NCI-H510A treated with DMSO at 0.1 percent for 48 hours (cell line): ENCODE measurements at places on chromosomes 5 and 9.

DNA sequence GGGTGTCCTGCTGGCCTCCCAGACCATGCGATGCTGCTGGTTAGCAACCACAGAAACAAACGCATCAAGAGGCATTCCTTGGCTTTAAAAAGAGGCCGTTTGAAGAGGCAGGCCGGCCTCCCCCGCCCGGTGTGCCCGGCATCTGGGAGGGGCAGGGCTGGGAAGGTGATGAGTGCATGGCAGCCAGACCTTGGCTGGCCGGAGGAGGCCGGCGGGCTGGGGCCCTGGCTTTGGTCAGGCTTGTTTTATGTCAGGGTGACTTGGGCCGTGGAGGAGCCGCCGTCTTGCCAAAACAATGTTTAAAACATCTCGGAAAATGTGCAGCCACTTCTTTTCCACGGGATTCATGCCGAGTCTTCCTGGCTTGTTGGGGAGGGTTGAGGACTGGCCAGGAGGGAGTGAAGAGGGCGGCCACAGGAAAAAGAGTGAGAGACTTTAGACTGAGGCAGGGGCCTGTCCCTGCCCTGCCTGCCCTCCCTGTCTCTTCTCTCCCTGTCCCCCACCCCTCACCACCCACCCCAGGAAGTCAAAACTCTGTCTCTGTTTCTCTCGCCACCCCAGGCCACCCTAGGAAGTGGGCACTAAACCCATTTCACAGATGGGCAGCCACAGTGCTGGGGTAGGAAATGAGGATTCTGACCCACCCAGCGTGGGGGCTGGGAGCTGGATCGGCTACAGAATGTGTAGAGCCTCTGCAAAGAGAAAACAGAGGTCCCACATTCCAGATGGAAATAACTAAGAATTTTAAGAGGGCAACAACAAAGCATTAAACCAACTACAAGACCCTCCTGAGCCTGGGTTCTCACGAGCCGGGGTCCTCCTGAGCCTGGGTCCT lies 143.0 kb downstream of the RXRA start:
- DNase-seq: no peak

DNA sequence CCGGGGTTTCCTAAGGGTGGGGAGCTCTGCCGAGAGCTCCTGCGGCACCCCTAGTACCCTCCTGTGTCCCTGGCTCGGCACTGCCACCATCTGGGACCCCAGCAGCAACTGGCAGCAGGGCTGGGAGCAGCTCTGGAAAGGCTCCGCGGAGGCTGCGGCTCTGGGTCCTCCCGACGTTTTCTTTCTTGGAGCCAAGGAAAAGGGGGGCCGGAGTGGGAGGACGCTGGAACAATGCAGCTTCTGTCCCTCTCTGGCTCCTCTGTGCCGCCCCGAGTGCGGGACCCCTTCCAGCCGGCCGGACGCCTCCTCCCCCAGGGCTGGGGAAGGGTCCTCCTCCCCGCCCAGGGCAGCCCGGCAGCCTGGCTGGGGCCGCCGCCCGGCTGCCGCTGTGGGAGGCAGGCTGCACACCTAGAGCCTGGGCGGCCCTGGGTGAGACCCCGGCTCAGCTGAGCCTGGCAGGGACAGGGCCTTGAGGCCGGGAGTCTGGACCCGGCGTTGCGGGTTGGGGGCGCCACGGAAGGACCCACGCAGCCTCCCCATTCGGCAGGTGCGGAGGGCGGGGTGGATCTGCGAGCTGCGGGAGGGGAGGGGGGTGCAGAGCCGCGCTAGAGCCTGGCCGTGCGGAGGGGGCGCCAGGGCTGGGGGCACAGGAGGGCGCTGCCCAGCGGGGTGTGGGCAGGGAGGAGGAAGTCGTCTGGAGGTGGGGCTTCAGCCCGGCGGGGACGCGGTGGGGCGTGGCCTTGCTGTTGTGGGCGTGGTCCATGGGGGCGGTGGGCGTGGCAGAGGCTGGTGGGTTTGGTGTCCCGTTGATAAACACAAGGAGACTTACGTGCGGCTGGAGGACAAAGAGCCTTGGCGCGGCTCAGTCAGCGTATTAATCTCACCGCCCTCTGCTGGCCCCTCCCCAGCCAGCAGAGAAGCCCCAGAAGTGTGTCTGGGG lies 15.1 kb downstream of the GPSM1 start:
- DNase-seq: no peak

- DNase-seq: no peak
Observed at GRCh38 chr5:21918451-21918850, 934.7 kb downstream of the CDH12 start.

GRCh38 chr5:131156957-131157356 lies 8.1 kb downstream of the HINT1 start:
- no peak for DNase-seq

GRCh38 chr9:90477535-90477934 lies 165.1 kb downstream of the DIRAS2 start:
- no peak for DNase-seq

GRCh38 chr5:91033370-91033769 lies 349.7 kb downstream of the ARRDC3 start:
- no peak for DNase-seq

DNA sequence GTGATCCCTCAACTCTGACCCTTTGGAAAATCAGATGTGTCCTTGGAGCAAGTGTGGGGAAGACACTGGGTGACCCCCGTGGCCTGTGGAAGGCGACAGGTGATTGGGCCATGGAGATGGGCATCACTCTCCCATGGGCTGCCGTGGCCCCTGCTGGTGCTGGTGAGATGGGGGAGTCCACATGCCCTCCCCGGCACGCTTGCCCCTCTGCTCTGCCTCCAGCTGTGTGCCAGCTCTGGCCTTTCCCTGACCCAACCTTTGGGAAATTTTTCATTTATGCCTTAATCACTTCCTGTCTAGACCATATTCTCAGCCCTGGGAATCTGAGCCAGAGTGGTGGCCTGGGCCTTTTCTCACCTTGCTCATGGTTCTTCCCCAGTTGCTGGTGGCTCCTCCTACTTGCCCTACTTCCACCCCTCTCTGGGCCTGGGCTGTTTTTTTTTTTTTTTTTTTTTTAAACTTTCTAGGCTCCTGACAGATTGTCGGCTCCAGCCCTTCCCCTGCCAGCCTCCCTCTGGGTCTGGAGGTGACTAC lies 56.6 kb downstream of the RGS3 start:
- no peak for DNase-seq

GRCh38 chr5:171094356-171094755 lies 214.7 kb upstream of the TLX3 start:
- DNase-seq: no peak

- DNase-seq: no peak
Observed at GRCh38 chr5:175104677-175105076, 339.3 kb downstream of the DRD1 start.

DNA sequence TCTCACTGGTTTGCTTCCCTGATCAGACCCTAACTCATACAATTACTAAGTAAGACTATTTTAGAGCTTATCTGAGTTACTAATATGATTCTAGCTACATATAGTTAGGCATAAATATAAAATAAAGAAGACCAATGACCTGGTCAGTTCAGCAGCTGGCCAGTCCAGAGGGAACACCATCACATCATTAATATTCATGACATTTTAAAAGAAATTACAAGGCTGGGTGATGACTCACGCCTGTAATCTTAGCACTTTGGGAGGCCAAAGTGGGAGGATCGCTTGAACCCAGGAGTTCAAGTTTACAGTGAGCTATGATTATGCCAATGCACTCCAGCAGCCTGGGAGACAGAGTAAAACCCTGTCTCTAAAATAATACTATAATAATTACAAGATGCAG lies 37.0 kb upstream of the CDC42SE2 start:
- DNase-seq: no peak

DNA sequence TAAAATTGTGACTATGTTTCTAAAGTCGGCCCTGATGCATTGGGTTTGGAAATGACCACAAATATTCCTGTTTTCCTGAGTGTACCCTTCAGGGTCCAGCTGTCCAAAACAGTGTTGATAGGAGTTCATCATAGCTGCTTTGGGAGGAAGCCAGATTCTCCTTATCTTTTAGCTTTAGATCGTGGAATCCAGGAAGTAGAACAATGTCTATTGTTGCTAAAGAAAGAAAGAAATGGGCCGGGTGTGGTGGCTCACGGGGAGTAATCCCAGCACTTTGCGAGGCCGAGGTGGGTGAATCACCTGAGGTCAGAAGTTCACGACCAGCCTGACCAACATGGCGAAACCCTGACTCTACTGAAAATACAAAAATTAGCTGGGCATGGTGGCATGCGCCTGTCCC lies 9.5 kb downstream of the CAVIN4 start:
- DNase-seq: no peak

GRCh38 chr5:35229076-35230037 lies 930 bp downstream of the PRLR start:
- no peak for DNase-seq

DNA sequence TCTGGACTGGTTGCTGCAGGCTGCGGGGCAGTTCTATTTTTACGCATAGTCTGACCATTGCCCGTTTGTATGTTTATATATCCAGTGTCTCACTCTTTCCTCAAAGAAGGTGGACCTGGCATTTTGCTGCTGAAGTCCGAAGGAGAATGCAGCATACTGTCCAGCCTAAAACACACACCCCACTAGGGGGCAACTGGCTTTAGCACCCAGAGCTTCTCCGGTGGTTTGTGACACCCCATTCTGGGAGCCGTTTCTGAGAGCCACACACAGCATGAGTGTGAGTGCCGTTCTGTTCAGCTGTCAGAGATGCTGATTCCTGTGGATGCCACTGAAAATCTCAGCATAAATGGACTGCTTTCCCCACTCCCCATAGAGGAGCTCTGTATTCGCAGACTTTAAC lies 290.5 kb upstream of the TAS2R1 start:
- no peak for DNase-seq

- no peak for DNase-seq
Observed at GRCh38 chr9:92974161-92974661, 26.9 kb downstream of the FGD3 start.

GRCh38 chr5:109689740-109690241 lies at the start of gene MAN2A1:
Gene MAN2A1, plus strand, starts transcription at chr5:109689927. Its CDS starts 491 bp downstream, at chr5:109690418.
- peak; percentile 47 for DNase-seq

GRCh38 chr9:26159575-26160392 lies 481.5 kb upstream of the TUSC1 start:
- DNase-seq: no peak

GRCh38 chr9:80131627-80132026 lies 559.9 kb downstream of the TLE4 start:
- no peak for DNase-seq

DNA sequence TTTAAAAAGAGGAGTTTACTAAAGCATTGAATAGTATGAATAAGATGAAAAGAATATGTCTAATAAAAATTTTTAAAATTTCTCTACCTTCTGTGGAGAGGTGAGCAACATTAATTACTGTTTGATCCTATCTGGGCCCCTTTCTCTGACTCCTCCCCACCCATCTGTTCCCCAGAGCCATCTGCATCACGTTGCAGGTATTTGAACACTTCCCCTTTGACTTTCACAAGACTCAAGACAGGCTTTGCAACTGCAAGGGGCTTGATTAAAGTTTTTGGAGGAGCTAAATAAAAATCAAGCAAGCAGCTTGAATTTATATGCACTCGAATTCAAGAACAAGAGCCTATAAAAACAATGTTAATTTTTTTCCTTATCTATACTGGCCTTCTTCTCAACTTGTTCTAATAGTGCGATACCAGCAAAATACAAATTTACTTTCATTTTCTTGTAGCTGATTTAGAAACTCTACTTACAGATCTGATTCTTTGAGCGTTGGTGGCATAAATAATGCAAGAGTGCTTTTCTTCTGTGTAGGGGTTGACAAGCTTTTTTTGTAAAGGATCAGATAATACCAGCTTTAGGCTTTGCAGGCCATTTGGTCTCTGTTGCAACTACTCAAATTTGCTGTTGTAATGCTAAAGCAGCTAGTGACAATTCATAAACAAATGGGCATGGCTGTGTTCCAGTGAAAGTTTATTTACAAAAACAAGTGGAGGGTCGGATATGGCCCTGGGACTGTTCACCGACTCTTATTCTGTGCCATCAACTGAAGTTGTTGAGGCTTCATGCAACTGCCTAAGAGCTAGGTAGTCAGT lies 21.2 kb downstream of the TXNDC8 start:
- DNase-seq: no peak

DNA sequence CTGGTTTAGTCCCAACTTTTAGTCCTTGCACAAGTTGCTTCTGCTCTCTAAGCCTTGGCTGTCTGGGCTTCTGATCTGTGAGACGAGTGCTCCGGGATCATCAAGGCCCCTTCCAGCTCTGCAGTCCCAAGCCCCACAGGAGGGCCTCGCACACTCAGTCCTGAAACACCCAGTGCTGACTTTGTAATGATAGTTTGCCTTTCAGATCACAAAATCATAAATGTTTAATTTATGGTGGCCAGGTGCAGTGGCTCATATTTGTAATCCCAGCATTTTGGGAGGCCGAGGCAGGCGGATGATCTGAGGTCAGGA lies 95.9 kb upstream of the SLC25A48 start:
- no peak for DNase-seq

- DNase-seq: no peak
Observed at GRCh38 chr9:14216612-14217194, 97.2 kb downstream of the NFIB start.

GRCh38 chr5:59142138-59142537 lies 559.3 kb downstream of the RAB3C start:
- no peak for DNase-seq

GRCh38 chr5:61019642-61020041 lies 74.6 kb downstream of the NDUFAF2 start:
- DNase-seq: no peak

DNA sequence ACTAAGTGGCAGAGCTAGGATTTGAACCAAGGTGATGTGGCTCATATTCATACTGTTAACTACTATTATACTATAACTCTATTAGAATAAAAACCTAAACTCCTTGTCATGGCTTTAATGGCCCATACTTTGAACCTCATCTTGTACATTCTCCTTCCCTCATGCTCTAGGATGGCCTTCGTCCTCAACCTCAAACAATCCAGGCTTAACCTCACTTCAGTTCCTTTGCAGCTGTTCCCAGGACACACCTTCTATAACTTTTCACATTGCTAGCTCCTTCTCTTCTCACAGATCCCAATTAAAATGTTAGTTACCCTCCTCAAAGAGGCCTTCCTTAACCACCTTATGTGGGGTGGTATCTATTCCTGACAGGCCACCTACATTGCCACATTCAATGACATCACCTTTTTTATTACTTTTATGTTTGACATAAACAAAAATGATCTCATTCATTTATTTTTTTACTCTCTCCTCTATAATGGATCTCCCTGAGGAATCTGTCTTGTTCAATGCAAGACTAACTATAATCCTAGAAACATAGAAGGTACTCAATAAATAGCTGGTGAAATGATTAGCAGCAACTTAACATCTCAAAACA lies 53.7 kb downstream of the CEP120 start:
- no peak for DNase-seq

GRCh38 chr9:121206516-121207370 lies 5.1 kb upstream of the RAB14 start:
- DNase-seq: no peak

DNA sequence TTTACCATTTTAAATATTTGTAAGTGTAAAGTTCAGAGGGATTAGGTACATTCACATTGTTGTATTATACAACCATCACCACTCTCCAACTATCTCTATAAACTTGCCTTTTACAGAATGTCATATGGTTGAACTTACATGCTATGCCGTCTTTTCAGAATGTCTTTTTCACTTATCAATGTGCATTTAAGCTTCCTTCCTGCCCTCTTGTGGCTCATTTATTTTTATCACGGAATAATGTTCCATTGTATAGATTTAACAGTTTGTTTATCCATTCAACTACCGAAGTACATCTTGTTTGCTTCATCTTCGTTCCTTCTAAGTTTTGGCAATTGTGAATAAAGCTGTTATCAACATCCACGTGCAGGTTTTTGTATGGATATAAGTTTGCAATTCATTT lies 133.3 kb upstream of the C6 start:
- no peak for DNase-seq
